ENCODE measurements at places on chromosomes 7 and 10.

DNA sequence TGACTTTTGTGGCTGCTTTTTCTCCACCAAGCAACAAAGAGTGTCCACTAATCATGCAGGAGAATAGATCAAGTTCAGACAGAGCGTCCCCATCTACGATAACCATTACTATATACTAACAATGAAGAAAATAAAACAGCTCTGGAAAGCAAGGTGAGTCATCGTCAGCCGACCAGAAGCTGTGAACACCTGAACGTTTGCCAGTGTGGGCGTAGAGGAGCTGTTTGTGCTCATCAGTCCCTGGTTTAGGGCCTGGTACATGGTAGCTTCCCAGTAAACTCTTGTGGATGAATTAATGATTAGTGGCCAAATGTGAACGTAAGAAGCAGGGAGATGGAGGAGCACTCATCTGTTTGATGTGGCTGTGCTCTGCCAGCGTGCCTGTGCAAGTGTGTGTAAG is 180.7 kb downstream of the EVX1 start:
- no peak for DNase-seq

- DNase-seq = no peak
Observed at GRCh38 chr10:4230036-4230435, 445.0 kb upstream of the KLF6 start.

- DNase-seq = no peak
Observed at GRCh38 chr10:35214607-35215020, 88.0 kb downstream of the CREM start.

DNA sequence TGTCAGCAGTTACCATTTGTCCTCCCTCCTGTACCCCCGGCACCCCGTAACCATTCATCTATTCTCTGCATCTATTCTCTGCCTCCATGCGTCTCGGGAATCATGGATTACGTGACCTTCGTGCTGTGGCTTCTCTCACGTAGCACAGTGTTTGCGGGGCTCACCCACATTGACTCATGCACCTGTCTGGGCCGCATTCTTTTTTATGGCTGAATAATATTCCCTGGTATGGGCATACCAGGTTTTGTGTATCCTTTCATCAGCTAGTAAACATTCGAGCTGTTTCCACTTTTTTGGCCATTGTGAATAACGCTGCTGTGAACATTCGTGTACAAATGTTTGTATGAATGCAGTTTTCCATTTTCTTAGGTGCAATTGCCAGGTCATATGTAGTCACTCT is 17.7 kb downstream of the CUX1 start:
- DNase-seq = no peak

DNA sequence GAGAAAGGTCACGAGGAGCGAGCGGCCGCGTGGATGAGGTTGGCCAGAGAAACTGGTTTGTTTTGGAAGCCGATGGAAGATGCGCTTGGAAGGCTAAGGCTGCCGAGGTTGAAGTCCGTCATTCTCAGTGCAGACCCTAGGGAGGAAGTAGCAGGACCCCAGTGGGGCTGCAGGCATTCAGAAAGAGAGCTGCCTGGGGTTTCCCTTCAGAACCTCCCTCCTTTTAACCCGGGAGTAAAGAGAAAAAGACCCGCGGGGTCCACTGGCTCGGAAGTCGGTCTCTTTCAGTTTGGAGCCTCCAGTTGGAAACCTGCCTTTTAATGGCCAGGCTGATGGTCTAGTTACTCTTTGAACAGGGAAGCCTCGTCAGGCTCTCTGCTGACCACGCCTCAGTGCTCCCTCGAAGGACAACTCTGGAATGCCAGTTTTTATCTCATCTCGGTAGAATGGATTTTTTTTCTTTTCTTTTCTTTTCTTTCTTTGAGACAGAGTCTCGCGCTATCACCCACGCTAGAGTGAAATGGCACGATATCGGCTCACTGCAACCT is 188.6 kb downstream of the CUX1 start:
- no peak for DNase-seq

Measured in CD4-positive, alpha-beta T cell treated with Interleukin-2 at 100 ng/mL for 4 hours (primary cell).